ENCODE measurements at places on chromosomes 2 and 18.
A peak's percentile ranks its signal among the peaks of the same experiment; 100 is the strongest.

DNA sequence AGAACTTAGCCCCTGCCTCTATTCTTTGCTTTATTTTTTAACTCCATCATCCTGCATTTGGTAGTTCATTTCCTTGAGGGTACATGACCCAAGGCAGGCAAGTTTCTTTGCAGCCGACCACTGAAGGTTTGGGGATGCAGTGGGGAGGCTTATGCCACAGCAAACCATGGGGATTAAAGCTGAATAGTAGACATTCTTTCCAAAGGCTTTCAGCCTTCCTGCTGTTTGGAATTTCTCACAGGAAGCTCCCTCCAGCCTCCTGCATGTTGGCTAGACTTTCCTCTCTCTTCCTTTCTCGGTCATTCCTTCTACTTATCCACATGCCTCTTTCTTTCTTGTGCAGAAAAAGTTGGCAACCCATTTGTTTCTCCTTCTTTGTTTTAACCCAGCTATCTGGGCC lies 77.3 kb downstream of the SOCS6 start:
- DNase-seq, result no peak

GRCh38 chr2:222311319-222311977 lies 12.7 kb upstream of the PAX3 start:
- DNase-seq, result peak; percentile 13

DNA sequence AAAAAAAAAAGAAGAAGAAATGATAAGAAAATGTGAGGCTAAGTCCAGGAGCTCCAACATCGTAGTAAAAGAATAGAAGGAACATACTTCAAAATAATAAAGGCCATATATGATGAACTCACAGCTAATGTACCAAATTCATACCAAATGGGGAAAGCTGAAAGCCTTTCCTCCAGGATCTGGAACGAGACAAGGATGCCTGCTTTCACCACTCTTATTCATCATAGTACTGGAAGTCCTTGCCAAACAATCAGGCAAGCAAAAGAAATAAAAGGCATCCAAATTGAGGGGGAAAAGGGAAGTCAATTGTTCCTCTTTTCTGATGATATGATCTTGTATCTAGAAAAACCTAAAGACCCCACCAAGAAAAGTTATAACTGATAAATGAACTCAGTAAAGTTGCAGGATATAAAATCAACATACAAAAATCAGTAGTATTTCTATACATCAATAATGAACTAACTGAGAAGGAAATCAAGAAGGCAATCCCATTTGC lies 170.6 kb downstream of the METTL4 start:
- DNase-seq, result no peak

GRCh38 chr2:160415991-160416390 lies 77.6 kb downstream of the RBMS1 start:
- no peak for DNase-seq

- no peak for DNase-seq
Measured at GRCh38 chr18:39624961-39625360, 2059.4 kb upstream of the CELF4 start.

- no peak for DNase-seq
Measured at GRCh38 chr2:219752726-219753125, 125.3 kb downstream of the SLC4A3 start.

DNA sequence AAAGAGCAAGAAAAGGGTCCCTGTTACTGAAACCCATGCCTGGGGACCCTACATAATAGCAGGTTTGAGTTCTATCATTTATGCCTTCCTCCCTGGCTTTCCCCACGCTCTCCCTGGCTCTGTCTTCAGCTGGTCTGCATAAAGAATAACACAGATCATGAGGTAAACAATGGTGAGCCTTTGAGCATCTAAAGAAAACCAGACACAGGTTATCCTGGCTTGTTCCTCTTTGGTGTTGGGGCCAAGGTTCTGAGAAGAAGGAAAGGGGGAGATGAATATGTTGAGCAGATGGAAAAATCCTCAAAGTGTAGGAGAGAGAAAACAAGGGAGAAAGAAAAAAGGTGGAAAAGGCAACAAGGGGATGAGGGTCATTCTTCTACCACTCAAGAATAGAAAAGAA lies 127.3 kb downstream of the CABYR start:
- no peak for DNase-seq

DNA sequence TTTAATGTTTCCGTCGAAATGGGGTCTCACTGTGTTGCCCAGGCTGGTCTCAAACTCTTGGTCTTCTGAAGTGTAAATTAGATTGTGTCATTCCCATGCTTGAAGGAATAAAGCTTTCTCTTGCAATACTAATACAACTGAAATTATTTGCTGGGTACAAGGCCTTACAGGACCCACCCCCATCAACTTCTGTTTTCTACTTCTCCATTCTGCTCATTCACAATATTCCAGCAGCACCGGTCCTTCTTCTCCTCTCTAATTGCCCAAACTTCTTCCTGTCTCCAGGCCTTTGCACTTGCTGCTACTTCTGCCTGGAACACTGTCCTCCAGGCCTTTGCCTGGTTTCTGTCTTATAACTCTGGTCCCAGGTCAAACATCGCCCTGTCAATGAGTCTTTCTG lies 73.8 kb downstream of the APOB start:
- DNase-seq, result no peak

DNA sequence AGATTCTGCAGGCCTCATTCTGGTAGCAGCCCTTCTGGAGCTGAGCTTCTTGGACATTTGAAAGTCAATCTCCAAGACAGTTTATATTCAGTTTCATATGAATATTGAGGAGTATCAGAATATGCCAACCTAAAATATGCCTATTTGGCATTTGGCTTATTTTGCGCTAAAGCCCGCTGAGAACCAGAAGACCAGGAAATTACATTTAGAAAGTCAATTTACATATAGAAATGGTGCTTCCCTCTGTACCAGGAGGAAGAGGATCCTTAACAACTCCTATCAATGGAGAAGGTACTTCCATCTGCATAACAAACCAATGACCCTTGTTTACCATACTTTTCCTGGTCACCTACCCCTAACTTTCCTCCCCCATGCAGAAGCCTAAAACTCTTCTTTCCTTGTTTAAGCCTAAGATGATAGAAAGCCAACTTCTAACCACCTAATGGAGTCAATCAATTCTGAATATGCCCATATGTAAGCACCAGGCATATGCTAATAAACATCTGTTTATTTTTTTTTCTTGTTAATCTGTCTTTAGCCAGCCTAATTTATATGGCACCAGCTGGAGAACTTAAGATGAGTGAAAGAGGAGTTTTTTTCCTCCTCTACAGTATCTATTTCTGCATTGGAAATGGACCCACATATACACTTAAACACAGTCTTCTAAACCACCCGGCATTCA lies 57.0 kb upstream of the DYNC1I2 start:
- DNase-seq, result no peak

DNA sequence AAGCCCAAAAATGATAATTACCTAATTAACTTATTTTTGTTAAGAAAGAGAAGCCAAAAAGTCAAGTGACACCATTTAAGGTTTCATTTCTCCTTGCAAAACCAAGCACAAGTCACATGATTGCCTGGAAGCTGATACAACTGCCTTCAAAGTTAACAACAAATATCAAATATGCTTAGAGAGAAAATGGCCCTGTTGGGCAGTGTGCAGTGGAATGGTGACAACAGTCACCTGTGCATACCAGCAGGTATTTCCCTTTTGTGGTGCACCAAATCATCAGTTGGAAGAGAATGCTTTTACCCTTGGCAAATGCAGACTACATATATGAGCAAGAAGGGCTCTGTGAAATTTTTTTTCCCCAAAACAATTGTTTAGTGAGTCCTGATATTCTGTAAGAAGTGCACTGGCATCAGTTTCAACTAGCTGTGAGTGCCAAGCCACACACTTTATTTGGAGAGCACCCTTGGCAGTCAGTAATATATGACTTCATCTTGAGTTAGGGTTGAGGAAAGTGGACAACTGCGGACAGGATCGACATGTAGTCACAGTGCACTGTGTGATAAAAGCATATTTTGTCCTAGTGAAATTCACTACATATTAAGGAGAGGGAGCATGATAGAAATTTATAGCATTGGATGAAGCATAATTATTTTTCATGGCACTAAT lies 74.9 kb upstream of the DOCK10 start:
- no peak for DNase-seq

DNA sequence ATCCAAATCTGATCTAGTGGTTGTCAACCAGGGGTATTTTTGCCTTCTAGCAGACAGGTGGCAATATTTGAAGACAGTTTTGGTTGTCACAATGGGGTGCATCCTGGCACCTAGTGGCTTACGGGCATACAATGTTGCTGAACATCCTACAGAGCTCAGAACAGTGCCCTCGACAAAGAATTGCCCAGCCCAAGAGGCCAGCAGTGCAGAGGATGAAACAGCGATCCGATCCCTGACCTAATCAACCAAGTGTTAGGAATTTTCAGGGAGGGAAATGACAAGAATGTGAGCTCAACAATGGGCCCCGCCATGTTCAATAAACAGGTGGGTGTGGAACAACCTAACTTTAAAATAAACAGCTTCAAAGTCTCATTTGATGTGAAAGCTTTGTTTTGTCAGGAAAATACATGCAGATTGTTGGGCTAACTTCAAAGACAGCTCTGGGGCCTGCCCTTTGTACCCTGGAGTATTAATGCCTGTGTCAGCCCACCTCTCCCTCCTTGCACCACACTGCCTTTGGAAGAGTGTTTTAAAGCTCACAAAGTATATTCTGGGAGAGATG lies 22.5 kb upstream of the SCYGR5 start:
- DNase-seq, result no peak

- DNase-seq, result no peak
Measured at GRCh38 chr18:340044-340443, 72.2 kb upstream of the THOC1 start.

- no peak for DNase-seq
Measured at GRCh38 chr2:216849987-216850386, 9.9 kb downstream of the TNP1 start.

DNA sequence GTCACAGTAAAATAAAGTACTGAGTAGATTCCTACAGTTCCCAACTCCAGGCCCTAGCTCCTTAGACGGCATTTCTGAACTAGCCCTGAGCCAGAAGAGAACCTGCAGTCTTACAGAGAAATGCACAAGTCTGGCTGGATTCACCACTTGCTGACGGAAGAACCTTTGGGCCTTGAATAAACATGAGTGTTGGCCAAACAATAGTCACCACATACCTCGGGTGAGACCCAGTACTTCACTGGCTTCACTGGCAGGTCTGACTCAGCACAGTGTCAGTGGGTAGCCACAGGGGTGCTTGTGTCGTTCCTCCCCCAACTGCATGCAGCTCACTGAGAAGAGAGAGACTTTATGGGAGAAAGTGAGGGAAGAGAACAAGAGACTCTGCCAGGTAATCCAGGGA lies 88.9 kb downstream of the TMEM185B start:
- no peak for DNase-seq

DNA sequence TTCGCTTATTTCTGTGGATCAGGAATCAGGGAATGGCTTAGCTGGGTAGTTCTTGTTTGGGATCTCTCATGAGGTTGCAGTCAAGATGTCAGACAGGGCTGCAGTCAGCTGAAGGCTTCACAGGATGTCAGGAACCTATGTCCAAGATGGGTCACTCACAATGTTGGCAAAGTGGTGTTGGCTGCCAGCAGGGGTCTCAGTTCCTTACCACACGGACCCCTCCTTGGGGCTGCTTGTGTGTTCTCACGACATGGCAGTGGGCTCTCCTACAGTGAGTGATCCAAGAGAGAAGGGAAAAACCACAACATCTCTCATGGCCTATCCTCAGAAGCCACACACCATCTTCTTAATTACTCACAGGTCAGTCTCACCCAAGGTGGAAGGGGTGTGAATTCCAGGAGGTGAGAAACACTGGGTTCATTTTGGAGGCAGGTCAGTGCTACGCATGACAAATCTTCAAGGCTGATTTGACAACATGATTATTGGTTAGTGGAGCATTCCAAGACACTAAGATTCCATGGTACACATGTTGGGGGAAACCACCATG lies 1.3 kb upstream of the ANTXR1 start:
- no peak for DNase-seq

- DNase-seq, result no peak
Measured at GRCh38 chr2:23518481-23519333, 133.7 kb downstream of the KLHL29 start.

DNA sequence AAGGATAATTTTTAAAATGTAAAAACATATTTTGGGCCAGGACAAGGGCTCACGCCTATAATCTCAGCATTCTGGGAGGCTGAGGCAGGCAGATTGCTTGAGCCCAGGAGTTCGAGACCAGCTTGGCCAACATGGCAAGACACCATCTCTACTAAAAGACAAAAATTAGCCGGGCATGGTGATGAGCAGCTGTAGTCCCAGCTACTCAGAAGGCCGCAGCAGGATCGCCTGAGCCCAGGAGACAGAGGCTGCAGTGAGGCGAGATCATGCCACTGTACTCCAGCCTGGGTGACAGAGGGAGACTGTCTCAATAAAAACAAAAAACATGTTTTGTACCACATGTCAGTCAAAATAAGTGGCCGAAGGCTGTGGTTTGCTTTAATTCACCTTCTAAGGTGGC lies 122.5 kb downstream of the HDAC4 start:
- peak; percentile 7 for DNase-seq

DNA sequence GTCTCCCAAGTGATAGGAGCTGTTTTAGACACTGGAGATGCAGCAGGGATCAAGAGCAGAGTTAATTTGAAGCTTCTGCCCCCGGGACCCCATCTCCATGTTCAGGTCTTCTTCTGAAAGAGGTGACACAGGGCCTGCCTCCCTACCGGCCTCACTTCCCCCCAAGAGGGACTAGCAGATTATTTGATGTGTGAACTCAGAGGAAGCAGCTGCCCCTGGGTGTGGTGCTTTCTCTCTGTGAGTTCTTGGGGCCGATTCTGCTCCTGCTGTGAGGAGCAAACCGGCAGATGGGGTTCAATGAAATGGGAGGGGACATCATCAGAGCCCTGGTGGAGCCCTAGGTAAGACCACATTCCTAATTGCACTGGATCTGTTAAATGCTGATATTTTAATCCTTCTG lies 193.4 kb downstream of the FBXO15 start:
- DNase-seq, result no peak

- DNase-seq, result peak; percentile 82
Measured at GRCh38 chr2:26764078-26764887, at the start of gene SLC35F6. Gene SLC35F6 (plus strand): TSS chr2:26764284. CDS start chr2:26764350, 66 bp downstream.

GRCh38 chr2:28618221-28619141 lies 122.6 kb downstream of the PLB1 start:
- no peak for DNase-seq

GRCh38 chr2:216057688-216058193 lies 23.9 kb downstream of the PECR start:
- DNase-seq, result peak; percentile 66

DNA sequence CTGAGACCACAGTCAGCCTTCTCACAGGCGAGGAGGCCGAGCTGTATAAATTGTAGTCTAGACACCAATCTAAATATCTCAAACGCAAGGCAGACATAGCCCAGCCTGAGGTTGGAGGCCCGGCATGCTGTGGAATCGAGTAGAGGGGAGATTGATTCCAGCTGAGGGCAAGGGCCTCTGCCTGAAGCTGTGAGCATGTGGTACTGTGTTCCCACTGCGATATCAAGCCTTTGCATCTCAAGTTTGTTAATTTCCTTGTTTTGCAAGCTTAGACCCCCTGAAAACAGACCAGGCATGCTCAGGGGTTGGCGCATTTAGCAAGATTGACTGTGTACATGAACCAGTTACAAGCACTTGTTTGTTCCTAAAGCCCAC lies 65.1 kb upstream of the FOSL2 start:
- no peak for DNase-seq

GRCh38 chr2:98801921-98802321 lies 71.0 kb upstream of the MGAT4A start:
- DNase-seq, result no peak
